ENCODE measurements at places on chromosomes 11 and 22. TPM values are rescaled to one million over a fixed set of nuclear protein-coding genes. Genes with fewer than 3 reads are reported as not detected.

Gene DUSP8
- 0.84 TPM for total RNA-seq

Gene SHANK3
- total RNA-seq: 4.2 TPM

Gene BATF2
- total RNA-seq: 0.65 TPM

Gene SCGB1A1
- 0.32 TPM for total RNA-seq

Gene KRTAP5-9
- not detected for total RNA-seq

Gene ARHGAP42
- 6.7 TPM for total RNA-seq

Gene YAP1
- 59.6 TPM for total RNA-seq
